ENCODE measurements at places on chromosomes 6 and 20.
A peak's percentile ranks its signal among the peaks of the same experiment; 100 is the strongest.

DNA sequence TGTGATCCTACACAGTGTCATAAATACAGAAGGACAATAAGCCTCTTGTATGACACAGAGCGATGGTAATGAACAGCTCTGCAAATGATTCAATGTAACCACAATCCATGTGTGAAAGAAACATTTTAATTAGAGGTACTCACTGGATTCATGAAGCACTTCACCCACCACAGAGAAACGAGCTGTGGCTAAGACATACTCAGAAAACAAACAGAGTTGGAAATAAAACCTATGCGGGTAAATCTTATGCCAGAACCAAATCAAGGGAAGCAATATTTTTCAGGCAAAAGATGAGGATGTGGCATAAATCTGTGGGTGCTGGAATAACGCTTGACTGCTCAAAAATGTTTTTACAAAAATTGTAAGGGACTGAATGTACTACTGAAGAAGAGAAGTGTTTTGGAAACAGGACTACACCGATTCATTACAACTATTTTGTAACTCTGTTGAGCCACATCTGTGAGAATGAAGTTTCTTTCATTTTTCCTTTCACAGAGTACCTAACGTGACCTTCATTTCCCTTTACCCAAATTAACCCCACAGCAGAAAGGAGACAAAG is 112.1 kb downstream of the WDR27 start:
- DNase-seq = no peak

DNA sequence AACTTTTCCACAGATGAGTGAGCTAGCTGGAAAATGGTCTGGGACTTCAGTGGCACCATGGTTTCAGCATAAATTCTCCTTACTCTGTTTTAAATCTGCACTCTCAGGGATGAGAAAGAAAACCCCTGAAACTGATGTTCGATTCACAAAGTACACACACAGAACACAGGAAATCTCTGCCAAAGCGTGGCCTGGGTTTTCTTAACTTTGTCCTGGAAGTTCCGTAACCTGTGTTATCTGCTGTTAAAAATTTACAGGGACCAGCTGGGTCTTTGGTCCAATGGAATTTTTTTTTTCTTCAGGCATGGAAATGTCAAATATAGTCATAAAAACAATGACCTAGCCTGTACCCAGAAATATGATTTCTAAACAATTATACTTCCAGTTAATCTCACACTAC is 7.3 kb downstream of the SCML4 start:
- no peak for DNase-seq

DNA sequence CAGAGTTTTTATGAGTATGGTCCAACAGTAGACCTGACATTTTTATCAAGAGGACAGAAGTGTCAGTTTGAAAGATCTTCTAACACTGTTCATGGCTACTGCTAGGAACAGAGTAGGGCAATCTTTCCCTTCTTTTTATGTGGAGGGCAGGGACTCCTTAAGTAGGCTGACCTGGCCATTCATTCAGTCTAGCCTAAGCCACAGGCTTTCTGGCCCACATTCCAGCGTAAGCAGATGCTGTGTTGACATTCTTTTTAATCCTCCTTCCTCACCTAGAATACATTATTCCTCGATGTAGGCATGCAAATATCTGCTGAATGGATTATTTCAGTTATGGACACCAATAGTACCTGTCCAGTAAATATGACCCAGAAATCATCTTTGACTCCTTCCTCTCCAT is 188.3 kb downstream of the ATXN1 start:
- DNase-seq = no peak

- no peak for DNase-seq
Measured at GRCh38 chr6:27140999-27141528, 106.4 kb upstream of the PRSS16 start.

GRCh38 chr20:1041845-1042390 is 39.8 kb upstream of the RSPO4 start:
- DNase-seq = no peak

- peak; percentile 20 for DNase-seq
Measured at GRCh38 chr20:49452011-49452482, 30.4 kb downstream of the KCNB1 start.

- no peak for DNase-seq
Measured at GRCh38 chr6:73240730-73241129, 15.4 kb upstream of the KHDC1L start.

DNA sequence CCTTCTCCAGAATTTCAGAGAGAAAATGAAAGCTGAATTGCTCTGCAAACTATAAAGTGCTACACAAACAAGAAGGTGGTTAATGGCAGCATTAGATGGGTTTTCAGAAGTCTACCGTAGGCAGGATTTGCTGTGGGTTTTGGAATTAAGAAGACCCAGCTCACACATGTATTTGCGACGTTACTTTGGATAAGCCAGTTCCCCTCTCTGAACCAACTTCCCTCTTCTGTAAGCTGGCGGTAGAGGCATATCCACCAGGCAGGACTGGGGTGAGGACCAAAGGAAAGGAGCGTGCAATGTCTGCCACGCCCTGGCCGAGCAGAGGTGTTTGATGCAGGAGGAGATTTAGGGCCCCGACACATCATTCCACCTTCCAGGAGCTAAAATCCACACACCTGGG is 6.9 kb downstream of the RSPO4 start:
- no peak for DNase-seq

DNA sequence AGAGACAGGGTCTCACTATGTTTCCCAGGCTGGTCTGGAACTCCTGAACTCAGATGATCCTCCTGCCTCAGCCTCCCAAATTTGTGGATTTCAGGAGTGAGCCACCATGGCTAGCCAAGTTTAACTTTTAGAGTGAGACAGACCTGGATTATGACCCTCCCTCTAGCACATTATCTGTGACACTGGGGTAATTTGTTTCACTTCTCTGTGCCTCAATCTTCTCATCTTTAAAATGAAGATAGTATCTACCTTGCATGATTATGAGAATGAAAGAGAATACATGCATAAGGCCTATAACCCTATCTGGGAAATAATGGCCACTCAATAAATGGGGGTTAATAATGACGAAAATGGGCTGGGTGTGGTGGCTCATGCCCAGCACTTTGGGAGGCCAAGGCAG is 373.6 kb downstream of the SYNE1 start:
- DNase-seq = no peak

- DNase-seq = no peak
Measured at GRCh38 chr6:3190056-3190455, 32.7 kb upstream of the TUBB2A start.
